ENCODE measurements at places on chromosomes 4 and X. TPM values are rescaled to one million over a fixed set of nuclear protein-coding genes. Genes with fewer than 3 reads are reported as not detected.

Gene NAT8L
- total RNA-seq = 0.17 TPM

Gene PRR32
- total RNA-seq = not detected

Gene LNX1
- total RNA-seq = 0.99 TPM

Gene HERC6
- 8.7 TPM for total RNA-seq

Gene GPR119
- total RNA-seq = not detected

Gene GNRHR
- not detected for total RNA-seq

Gene PRSS12
- total RNA-seq = 158 TPM

Gene GPC3
- total RNA-seq = 1.6 TPM

Gene HSFX1
- 0.87 TPM for total RNA-seq

Gene TLL1
- 0.15 TPM for total RNA-seq

Gene MEPE
- not detected for total RNA-seq

Gene EVC2
- total RNA-seq = 12.7 TPM

Gene FRAS1
- 0.15 TPM for total RNA-seq

Gene USP53
- total RNA-seq = 51.3 TPM

Gene CXCL11
- 0.15 TPM for total RNA-seq

Gene UGT2B17
- not detected for total RNA-seq

Gene SPANXN3
- not detected for total RNA-seq

Measured in smooth muscle cell of trachea (primary cell).